ENCODE measurements at places on chromosomes 2 and 18.

DNA sequence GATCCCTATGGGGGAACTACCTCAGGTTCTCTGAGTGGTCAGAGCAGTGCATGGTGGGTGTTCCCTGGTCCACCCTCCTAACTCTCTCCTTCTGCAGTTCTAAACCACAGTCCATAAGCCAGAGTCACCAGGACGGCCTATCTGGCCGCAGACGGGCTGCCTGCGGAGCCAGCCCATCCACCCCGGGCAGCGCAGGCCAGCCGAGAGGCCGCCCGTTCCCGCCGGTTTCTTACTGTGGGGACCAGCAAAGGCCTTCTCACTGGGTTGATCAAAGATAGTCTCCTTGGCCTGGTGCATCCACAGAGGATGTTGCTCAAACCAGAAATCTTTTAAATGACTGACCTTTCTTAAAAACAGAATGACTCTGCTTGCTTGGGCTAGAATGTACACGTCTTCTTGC is 9.6 kb upstream of the CHST10 start:
- DNase-seq, result no peak

- no peak for DNase-seq
Measured at GRCh38 chr2:161141033-161141432, 19.2 kb upstream of the TANK start.

- no peak for DNase-seq
Measured at GRCh38 chr2:10039658-10040410, 3.5 kb upstream of the KLF11 start.

DNA sequence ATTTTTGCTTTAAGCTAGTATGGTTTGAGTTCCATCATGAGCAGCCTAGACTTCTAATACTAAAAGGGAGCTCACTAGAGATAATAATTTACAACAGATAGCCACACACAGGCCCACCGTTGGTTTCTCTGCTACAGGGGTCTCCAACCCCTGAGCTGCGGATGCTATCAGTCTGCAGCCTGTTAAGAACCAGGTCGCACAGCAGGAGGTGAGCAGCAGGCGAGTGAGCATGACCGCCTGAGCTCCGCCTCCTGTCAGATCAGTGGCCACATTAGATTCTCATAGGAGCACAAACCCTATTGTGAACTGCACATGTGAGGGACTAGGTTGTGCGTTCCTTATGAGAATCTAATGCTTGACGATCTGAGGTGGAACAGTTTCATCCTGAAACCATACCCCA is 150.6 kb downstream of the HRH4 start:
- no peak for DNase-seq

DNA sequence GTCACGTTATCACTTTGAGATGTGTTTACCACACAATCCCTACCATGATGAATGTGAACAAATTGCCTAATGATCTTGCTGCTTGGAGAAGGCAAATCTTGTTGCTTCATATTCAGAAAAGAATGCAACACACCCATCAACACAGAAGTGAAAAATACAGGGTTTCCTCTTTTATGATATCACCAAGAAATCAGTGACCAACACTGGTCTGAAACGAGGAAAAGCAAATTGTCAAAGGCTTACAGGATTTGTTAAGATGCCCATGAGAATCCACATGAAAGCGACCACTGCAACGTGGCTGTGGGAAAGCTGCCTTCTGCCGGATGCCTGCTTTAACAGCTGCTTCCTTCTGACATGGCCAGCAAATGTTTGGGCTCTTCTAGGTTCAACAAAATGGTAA is 397.6 kb upstream of the LRATD1 start:
- DNase-seq, result no peak

- DNase-seq, result peak; percentile 22
Measured at GRCh38 chr2:28810384-28811285, at the start of gene SPDYA. SPDYA (plus strand) TSS chr2:28810834; CDS start chr2:28816015, 5,181 bp downstream.

- DNase-seq, result no peak
Measured at GRCh38 chr2:3110994-3111666, 266.5 kb downstream of the EIPR1 start.

- DNase-seq, result no peak
Measured at GRCh38 chr2:242043538-242044312, 174.2 kb downstream of the RTP5 start.

DNA sequence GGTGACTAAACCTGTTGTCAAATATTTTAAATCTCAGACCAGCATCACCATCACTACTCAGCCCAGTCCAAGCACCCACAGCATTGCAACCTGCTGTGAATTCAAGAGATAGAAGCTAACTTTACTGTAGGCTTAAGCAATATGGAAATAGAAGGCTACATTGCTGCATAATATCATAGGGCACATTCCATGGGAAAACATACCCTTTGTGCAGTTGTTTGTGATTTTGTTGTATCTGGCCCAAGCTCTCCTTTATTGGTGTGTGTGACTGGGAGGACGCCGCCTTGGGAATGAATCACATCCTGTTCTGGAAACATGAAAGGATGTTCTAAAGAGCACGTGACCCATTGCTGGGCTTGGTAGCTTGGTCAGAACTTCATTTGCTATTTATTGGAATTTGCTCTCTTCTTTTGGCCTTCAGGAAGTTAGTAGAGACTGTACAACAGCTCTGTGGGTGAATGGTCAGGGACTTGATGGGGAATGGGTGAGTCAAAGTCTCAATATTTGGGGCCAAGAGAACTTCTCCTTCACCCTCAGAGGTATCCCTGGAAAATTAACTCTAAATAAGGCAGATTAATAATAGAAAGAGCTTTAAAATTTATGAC is 106.8 kb upstream of the SERPINE2 start:
- DNase-seq, result peak; percentile 50

DNA sequence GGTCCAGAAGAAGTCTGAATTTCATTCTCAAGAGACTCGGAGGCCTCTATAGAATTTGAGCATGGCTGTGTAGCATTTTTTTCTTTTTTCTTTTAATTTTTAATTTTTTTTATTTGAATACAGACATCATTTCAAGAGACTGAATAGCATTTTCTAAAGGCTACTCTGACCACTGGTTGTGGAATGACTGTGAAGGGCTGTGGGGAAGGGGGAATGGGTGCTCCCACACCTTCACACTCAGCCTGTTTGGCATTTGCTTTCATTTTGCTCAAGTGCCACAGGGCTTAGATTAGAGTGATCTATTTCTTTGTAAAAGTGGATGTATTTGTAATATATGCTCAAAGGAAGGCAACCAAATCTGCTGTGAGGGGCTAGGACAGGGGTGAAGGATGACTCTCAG is 142.0 kb upstream of the SPOPL start:
- DNase-seq, result no peak

DNA sequence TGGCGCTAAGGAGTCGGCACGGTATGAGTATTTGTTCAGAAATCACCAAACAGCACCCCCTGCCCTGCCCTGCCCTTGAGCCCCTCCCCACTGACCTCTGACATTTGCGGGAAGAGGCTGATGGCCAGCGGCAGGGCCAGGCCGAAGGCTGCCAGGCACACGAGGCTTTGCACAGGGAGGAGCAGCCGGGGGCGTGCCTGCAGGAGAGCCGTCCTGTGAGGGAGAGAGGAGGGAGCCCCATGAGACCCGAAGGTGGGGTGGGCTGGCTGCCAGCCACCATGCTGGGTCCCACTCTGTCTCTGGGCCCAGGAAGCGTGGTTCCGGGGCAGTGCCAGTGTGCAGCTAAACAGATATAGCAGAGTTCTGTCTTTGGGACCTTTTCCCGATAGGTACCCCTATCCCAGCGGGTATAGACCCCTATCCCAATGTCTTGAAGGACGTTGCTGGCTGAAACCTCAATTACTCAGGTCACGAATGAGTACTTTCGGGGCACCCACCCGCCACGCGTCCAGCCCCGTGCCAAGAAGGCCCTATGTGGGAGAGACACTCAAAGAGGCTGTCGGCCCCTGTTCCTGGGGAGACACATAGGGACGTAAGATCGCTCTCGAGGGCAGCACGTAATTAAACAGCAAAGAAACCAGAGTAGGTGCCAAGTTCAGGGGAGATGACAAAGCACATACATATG is 43.9 kb downstream of the EMX1 start:
- DNase-seq, result no peak

DNA sequence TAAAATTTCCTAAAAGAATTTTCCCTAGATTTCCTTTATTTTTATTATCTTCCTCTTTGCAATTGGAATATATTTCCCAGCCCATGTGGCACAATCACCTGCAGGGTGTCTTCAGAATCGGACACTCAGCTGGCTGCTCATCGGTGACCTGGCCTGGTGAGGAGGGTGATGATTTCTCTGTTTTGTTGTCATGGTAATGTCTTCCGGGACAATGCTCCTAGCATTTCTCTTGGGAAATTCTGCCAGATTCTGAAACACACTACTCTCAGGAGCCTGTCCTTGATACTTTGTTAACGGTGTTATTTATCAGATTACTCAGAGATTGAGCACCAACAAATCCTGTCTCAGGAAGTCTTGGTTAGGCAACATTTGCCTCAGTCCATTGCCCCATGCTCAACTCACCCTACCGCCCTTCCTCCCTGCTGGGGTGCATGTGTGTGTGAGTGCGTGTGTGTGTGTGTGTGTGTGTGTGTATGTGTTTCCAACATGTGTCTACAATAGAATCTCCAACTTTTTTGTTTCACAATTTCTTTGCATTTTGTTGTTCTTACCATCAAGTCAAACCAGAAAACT is 70.3 kb downstream of the MYT1L start:
- no peak for DNase-seq

DNA sequence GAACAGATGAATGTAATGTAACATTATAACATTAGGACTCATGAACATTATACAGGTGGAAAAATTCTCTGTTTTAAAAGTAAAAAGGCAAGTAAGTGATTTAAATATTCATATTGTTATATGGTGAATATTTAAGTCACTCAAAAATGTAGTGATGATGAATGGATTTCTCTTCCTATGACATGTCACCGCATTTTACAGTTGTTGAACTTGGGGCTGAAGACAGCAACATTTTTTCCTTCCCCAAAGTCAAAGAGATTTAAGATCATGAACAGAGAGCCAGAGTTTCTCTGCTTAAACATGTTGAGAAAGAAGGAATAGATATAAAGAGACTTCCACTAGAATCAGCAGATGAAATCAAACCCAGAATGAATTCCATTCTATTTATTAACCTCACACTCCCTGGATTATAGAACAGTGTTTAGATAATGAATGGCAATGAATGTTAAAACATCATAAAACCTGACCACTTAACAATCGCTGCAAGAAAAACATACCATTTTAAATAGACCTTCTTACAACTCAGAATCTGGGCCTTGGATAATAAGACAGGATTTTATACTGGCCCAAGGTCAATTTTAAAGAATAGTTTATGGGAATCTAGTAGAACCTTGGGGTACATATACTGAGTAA is 163.6 kb upstream of the SIX2 start:
- DNase-seq, result no peak

DNA sequence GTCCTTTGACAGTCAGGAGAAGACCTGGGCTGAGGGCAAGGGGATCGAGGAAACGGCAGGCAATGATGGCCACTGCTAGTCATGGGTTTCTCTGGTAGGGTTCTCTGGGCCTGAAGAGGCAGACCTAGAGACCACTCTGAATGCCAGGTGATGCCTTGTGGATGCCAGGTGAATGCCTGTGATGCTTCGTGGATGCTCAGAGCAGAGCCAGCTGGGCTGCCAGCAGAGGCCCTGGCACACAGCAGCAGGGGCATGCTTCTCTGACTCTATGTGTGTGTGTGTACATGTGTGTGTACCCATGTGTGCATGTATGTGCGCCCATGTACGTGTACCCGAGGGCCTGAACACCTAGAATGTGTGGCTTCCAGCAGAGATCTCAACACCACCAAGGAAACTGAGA is 172.0 kb downstream of the TNS1 start:
- DNase-seq, result no peak

DNA sequence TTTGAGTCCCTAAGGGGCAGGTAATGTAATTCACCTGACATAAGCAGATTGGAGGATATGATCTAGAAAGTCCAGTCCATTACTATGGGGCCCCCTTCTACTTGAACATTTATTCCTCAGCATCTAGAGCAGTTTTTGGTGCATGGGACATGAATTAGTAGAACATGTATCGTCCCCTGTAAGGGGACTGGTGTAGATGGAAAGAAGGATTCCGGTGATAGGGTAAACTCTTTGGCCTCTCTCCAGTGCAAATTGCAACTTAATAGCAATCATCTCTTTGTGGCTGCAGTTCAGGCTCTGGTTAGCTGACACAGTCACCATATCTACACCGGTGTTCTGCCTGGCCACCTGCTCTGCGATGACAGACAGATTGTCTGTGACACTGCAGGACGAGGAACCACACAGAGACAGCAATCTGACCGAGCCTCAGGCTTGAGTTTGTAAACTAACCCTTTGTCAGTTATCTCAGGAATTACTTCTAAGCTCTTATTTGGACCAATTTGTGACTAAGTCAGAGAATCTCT is 6.4 kb upstream of the SLC8A1 start:
- DNase-seq, result no peak

DNA sequence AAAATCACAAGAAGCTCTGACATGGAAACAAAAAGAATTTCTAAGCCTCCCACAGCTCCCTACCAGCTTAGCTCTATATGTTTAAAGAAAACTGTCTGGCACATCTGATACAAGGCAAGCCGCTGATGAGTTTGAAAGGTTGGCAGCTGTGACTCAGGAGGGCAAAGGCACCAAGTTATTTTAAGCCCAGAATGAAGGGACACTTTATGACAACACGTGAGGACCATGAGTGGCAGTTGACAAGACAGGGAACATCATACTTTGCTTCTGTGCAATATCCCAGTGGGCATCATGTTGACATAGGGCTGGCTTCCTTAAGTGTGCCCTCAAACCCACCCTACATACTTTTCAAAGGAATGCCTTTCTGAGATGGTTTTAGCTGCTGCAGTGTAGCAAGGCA is 272.9 kb downstream of the CLIP4 start:
- DNase-seq, result no peak

DNA sequence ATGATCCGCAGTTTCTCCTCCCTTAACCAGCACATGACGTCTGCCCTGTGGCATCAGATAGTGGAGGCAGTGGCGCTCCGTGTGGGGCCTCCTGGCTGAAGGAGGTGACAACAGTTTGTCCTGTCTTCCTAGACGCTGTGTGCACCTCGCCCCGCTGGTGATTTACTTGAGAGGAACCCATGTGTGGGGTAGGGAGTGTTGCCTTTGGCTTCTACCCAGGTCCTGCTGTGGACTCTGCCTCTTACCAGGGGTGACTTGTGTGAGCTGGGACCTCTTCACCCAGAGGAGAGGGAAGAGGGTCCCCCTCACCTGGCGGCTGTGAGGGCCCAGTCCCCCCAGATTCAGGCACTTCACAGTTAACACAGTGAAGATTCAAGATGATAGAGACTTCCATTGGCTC is 77.6 kb downstream of the TMEM18 start:
- DNase-seq, result no peak

DNA sequence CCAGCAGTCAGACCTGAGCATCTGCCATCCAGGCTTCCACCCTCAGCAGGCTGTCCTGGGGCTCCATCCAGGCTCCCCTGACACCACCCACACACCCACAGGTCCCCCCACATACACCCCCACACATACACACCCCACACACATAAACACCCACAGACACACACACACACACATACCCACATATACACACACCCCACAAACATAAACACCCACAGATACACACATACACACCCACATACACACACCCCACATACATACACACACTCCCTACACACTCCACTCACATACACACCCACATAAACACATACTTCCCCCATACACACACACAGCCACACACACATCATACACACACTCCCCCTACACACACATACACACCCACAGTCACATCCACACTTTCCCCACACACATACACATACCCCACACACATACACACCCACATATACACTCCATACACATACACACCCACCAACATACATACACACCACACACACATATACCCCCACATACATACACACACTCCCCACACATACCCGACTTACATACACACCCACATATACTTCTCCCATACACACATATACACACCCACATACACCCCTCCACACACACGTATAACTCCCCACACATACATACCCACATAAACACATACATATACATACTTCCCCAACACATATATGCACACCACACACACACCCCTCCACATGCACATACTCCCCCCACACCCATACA is 183.3 kb upstream of the ETAA1 start:
- no peak for DNase-seq

Data from fibroblast of the conjunctiva (primary cell).